Epithelial cell of proximal tubule (primary cell): ENCODE measurements at places on chromosomes 1 and 21. TPM values are rescaled to one million over a fixed set of nuclear protein-coding genes. Genes with fewer than 3 reads are reported as not detected.

The HTR6 gene
- not detected in 2 replicates for total RNA-seq

The LAMC2 gene
- 255 and 382 TPM in 2 replicates for total RNA-seq

The OPTC gene
- total RNA-seq, result not detected in 2 replicates

The CYP4A11 gene
- total RNA-seq, result not detected in 2 replicates

The CAP1 gene
- total RNA-seq, result 342 and 577 TPM in 2 replicates

GRCh38 chr21:14923468-14923867 is 141.3 kb downstream of the NRIP1 start:
- no peak for DNase-seq

DNA sequence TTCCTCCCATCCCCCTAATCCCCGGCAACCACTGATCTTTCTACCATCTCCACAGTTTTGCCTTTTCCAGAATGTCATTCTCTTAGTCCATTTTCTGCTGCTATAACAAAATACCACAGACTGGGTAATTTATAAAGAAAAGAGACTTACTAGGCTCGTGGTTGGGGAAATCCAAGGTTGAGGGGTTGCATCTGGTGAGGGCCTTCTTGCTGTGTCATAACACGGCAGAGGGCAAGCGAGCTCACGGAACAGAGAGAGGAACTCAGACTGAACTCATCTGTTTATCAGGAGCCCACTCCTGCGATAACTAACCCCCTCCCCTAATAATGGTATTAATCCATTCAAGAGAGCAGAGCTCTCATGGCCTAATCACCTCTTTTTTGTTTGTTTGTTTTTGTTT is 52.0 kb downstream of the RUNX3 start:
- no peak for DNase-seq

DNA sequence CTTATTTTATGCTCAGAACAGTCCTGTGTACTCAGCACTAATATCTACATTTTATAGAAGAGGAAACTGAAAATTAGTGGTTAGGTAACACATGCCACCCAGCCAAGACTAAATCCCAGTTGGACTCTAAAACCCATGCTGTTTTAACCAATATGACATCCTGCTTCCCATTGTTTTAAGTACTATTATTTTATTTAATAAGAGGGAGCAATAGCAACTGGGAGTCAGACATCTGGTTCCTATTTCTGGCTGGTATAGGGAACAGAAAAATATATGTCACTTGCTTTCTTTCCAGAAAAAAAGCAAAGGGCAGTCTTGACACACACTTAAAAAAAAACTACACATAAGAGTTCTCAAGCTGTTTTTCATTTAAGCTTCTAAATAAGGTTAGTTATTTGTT is 11.9 kb downstream of the KLHL12 start:
- DNase-seq, result no peak

- no peak for DNase-seq
Measured at GRCh38 chr1:201019321-201019977, 4.1 kb downstream of the KIF21B start.
